ENCODE measurements at places on chromosomes 1 and 21. TPM values are rescaled to one million over a fixed set of nuclear protein-coding genes. Genes with fewer than 3 reads are reported as not detected.

The FMO1 gene
- total RNA-seq: not detected

The NPHS2 gene
- not detected for total RNA-seq

The RCC1 gene
- 97.4 TPM for total RNA-seq

The VANGL2 gene
- 51.3 TPM for total RNA-seq

The PTGS2 gene
- 0.17 TPM for total RNA-seq

The RYR2 gene
- 6.7 TPM for total RNA-seq

All from GM23338 (cell line).